ENCODE measurements at places on chromosomes 16 and 17.

GRCh38 chr16:84672276-84673202 is 24.2 kb downstream of the KLHL36 start:
- DNase-seq = peak; percentile 95

DNA sequence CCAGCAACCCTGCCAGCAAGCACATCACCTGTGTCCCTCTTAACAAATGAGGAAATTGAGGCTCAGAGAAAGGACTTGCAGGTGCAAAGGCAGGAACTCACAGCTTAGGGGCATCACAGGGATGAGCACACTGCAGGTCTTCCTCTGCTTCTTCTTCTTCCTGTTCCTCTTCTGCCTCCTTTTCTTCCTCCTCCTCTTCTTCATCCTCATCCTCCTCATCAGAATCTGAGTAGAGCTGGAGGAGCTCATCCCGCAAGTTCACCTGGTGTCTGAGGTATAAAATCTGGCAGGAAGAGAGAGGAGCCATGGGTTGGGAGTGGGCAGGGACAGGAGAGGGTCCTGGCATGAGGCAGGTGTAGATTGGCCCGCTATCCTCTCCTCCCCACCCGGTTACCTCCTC is 2.6 kb downstream of the HAP1 start:
- no peak for DNase-seq

- no peak for DNase-seq
These were observed 74.3 kb downstream of the DNAH3 start for GRCh38 chr16:21076186-21076883.

DNA sequence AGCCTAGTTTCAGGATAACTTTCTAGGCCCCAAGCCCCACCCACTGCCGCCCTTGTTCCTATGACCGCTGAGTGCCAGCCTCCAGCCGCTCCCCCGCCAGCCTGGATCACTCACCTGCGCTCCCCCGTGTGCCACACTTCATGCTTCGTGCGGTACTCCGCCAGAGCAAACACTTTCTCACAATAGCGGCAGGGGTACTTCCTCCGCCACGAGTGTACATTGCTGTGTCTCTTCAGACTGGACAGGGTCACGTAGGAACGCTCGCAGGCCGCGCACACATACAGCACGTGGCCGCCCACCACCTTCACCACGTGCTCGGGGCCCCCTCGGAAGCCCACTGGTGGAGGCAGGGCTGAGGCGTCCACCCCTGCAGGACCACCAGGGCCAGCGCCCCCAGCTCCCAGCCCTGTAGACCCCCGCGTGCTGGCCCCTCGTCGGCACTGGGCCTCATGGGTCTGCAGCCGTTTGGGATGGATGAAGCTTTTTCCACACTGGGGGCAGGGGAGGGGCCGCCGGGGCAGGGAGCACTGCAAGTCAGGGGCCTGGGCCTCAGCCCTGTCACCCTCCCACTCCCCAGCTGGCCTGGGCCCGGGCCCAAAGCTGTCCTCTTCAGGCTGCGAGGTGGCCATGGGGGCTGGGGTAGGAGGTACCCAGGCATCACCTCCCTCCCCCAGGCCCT is 13.7 kb downstream of the ZBTB4 start:
- DNase-seq = no peak

DNA sequence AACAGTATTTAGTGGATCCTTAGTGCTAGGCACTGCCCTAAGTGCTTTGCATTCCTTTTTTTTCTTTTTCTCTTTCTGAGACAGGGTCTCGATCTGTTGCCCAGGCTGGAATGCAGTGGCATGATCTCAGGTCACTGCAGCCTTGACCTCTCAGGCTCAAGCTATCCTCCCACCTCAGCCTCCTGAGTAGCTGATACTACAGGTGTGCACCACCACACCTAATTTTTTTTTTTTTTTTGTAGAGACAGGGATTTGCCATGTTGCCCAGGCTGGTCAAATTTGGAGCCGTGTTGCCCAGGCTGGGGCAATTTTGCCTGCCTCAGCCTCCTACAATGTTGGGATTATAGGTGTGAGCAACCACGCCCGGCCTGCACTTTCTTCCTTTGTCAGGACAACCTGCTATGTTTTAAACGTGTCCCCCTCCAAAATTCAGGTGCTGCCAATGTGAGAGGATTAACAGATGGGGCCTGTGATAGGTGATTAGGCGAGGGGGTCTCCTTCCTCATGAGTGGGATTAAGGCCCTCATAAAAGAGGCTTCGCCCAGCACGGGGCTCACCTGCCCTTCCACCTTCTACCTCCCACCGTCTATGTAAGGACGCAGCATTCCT is 5.4 kb downstream of the NQO1 start:
- DNase-seq = peak; percentile 57

GRCh38 chr16:73177729-73178295 is 129.9 kb upstream of the ZFHX3 start:
- DNase-seq = no peak

DNA sequence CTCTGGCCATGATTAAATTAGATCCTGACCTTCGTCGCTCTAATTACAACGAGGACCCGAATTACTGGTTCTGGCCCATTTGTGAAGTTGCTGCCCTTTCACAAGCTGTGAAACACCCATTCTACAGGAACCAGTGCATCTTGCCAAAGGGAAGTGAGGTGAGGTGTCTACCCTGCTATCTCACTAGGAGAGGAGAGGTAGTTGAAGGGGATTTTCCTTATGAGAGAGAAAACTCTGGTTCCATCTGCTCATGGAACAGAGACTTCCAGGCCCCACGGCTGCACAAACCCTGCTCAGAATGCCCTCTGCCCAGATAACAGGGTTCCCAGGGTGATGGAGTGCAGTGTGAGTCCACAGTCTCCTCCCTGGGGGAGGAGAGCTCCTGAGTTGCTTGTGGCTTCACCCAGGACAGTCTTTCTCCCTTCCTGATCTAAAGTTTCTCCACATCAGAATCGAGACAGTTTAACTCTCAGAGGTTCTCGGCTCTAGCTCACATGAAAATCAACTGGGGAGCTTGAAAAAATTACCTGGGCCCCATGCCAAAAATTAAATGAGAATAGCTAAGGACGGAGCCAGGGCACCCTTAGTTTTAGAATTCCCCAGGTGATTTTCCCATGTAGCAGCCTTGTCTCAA is 7.8 kb upstream of the SSTR2 start:
- no peak for DNase-seq

DNA sequence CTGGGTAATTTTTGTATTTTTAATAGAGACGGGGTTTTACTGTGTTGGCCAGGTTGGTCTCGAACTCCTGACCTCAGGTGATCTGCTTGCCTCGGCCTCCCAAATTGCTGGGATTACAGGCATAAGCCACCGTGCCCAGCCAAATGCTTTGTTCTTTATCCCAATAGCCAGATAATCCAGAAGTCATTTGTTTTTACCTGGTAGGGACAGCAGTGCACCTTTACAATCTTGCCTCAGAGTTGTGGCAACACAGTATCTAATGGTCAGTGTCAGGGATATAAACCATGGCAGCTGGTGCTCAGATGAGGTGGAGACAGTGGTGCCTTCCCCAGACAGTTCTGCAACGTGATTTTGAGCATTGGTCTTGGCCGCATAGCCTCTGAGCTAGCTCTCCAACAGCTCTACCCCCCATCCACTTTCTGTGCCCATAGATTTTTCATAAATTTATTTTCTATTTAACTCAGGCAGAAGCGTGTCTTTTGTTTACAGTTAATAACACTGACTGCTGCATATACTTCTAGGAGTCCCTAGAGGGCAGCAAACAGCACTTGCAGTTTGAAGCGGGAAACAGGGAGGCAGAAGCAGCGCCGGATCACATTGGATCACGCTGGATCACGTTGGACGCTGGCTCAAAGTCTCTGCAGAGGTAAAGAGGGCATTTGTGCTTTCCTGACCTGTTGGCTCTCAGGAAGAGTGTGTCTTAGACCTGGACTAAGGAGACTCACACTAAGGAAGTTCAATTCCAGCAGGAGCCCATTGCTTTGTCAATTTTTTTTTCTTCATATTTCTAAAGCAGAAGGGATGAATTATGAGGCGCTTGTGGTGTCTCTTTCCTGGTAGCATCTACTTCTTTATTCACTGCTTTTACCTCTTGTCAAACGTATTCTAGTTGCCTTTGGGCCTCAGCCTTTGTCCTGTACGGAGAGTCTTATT is 5.1 kb upstream of the GGT6 start:
- no peak for DNase-seq

- peak; percentile 91 for DNase-seq
These were observed 6.7 kb upstream of the SLC25A39 start for GRCh38 chr17:44331249-44331760.

DNA sequence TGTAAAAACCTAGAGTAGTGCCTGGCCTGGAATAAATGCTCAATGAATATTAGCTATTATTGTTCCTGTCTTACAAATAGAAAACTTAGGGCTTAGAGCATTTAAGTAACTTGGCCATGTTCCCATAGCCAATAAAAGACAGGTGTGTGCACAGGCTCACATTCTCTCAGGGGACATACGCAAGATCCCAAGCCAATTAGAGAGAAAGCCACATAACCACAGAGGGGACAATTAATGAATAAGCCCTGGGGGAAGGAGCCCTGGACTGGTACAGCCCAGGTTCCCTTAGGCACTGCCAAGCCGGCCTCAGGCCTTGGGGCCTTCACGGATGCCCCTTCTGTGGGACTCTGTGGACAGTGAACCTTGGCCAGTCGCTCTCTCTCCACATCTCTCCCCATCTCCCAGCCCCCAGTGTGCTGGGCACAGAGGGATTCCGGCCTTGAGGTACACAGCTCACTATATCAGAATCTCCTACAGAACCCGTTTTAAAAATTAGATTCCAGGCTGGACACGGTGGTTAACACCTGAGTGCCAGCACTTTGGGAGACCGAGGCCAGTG is 27.3 kb upstream of the ABCC12 start:
- no peak for DNase-seq

GRCh38 chr16:88927661-88928060 is 49.3 kb downstream of the CBFA2T3 start:
- no peak for DNase-seq

- peak; percentile 76 for DNase-seq
These were observed 26.0 kb downstream of the NME3 start for GRCh38 chr16:1745181-1745899.

DNA sequence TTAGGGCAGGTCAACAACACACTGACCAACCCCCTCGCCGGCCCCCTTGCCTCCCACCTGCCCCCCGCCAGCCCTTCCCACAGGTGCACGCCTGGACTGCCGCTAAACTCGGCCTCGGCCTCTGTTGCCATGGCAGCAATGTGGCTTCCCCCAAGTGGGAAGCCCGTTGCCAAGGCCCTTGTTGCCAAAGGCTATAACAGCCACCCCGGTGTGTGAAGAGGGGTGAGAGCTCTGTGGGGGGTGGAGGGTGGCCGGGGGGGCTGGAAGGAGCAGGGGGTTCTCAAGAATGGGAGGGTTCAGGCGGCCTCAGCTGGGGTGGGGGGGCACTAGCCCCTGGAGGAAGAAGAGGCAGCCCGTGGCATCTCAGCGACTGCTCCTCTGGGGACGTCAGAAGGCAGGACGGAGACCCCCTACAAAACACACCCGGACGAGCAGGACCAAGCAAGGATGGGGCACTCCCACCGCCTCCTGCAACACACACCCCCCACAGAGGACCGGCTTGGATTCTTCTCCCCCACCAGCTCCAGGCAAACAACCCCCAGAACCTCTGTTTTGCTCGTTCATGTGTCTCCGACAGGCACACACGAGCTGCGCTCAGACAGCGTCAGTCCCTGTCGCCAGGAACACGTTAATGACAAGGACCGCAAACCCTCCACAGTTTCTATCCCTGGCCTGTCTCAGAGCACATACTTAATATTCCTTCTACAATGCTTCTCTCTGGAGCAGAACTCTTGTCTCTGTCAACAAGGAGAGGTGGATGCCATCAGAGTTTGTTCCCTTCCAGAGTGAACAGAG is 55.7 kb downstream of the ABR start:
- DNase-seq = no peak

DNA sequence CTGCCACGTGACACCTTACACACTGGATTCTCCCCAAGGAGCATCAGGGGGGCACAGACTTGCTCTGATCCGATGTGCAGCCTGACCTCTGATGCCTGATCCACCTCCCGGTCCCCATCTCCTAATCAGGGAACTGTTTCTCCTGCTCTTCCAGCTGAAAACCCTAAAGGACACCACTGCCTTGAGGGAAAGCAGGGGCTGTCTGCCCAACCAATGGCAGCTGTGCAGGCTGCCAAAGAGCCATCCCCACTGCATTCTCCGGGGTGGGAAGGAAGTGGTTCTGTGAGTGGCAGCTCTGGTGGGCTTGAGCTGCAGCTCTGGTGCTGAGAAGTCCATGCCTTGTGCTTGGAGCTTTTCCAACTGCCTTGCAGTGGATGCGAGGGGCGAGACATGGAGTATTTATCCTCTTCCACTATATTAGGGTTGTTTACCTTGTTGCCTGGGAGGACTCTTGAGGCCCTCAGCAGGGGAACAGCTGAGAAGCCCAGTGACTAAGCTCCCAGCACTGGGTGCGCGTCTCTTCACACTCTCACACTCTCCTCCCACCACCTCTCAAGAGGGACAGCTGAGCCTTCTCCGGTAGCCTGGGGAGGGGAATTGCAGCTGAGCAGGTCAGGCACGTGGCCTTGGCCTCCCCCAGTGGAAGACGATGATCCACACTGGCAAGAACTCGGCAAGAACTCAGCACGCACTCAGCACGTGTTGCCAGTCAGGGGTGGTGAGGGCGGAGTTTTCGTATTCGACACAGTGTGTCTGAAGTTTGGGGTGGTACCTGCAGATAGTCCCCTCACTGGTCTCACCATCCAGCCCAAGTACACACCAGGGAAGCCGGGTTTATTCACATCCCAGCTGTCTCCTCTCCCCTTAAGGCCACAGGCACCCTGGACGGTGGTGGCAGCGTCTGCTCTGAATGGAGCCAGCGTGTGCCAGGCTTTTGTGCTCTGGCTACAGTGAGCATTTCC is 21.1 kb upstream of the SPATA32 start:
- no peak for DNase-seq

DNA sequence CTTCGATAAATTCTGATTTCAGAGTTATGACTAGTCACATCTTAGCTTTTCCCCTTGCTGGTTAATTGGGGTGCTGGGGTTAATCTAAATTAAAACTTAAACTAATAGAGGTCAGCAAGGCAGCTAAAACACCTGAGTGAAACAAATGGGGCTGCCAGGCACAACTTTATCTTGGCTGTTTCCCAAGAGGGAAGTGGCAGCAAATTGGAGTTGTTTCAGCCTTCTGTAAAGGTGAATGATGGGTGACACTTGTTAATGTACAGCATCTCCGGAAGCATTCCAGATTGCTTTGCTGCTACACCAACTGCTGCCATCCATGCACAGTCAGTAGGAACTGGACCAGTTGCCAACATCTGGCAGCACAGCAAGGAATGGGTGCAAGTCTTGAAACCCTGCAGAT is 43.9 kb downstream of the AATF start:
- DNase-seq = no peak

Data from lower leg skin (tissue), 4 donors.